Nephron progenitor cell (in vitro differentiated cells): ENCODE measurements at places on chromosomes 2 and 18.

GRCh38 chr2:16223161-16223840 is 283.0 kb downstream of the MYCN start:
- DNase-seq: peak; percentile 35

- DNase-seq: no peak
These were observed 177.7 kb upstream of the TWIST2 start for GRCh38 chr2:238670111-238670585.

DNA sequence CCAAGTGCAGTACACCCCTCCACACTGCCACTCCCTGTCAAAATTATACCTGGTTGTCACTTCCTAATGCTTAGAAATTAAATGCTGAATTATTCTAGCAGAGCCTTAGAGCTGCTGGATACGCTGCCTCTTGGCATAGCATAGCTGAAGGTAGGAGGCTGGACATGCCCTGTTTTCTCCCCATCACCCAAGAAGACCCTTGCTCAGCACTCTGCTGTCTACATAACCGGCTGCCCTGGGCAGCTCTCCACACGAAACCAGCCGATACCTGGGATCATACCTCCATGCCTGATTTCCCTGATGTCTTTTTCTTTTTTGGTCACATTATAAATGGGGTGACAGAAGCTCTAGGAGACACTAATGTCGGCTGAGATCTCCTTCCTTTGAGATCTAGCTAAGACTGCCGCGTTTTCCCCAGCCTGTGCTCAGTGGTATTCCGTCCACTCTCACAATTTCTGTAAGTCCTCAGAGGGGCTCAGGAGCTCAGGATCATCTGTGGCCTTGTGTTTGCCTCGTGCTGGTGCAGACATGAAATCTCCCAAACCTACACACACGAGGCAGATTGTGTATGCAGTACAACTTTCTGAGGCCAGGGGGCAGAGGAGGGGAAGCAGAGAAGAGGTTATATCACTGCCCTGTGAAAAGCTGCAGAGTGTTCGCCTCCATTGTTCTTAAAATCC is 13.5 kb upstream of the ZAP70 start:
- DNase-seq: peak; percentile 69

- no peak for DNase-seq
These were observed 50.5 kb downstream of the IWS1 start for GRCh38 chr2:127475788-127476187.

DNA sequence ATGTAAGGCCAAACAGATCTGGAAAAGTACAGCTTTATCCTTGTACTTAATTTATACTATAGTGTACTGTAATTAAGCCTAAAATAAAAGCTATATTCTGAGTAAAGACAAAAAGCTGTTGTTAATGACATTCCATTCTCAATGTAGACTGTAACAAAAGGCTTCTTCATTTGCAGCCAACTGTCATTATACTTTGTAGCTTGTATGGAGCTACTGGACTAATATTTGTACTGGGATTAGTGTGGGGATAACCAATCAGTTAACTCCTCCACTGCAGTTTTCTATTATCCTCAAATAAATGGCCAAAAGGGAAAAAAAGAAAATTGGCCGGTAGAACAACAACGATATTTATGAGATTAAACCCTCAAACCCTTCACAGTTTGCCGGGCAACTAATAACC is 66.5 kb downstream of the STK39 start:
- DNase-seq: no peak

- DNase-seq: no peak
These were observed 37.0 kb downstream of the INO80C start for GRCh38 chr18:35460736-35461161.

DNA sequence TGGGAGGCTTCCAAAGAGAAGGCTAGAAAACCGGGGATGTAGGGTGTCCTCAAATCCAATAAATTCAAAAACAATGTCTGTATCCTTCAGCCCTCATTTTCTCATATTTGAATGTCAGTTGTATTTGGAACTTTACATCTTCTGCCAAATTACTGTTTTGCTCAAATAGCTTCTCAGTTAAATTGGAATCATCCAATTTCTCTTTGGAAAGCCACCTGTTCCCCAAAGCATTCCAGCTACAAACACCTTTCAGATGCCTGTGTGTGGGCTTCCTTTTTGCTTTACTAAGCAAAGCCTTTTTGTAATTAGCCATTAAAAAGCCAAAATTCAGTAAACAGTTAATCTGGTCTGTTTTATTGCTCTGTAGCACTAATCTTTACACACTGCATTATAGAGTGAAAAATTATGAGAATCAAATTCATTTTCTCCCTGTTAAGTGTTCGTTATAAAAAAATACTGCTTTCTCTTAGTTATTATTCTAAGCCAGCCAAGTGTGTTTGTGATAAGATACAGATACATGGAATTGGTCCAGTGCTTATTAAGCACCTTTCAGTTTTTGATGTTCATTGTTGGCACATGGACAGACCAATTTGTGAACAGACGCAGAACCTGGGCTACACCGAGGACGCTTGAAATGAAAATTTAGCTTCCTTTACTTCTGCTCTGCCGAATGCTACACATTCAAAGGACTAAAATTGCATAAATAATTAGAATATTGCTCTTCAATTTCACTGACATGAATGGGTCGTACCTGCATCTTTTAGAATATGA is 151.6 kb downstream of the RTN4 start:
- no peak for DNase-seq

DNA sequence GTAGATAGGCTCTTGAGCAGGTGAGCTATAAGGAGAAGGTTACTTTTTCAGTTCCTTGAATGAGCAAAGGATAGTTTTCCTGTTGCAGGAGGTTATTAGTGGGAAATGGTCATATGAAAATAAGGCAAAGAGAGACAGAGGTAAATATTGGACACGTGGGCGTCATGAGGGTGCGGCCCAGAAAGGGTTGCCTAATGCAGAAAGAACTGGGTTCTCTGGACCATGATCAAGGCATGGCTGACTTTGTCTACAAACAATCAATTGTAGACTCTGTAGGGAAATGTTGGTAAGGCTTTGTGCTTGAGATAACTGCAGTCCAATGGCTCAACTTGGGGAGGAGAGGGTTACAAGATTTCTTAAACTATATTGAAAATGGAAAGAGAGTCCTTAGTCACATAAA is 585.8 kb downstream of the BCL11A start:
- no peak for DNase-seq

GRCh38 chr2:201194097-201194496 is 11.2 kb downstream of the CASP10 start:
- DNase-seq: no peak

DNA sequence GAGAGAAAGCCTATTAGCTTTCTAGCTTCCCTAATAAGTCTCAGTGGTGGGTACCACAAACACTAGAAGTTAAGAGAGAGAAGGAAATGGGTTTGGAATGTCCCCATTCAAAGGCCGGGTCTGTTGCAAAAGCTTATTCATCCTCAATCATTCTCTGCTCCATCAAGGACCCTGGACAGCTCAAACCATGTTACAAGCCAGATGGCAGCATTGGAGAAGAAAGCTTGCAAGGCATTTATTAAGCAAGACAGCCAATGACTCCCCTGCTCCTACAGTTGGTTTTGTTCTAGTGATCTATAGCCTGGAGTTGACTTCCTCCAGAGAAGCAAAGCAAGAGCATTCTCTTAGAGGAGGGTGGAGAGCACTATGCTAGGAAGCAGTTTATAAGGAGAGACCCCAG is 86.9 kb upstream of the LMAN1 start:
- peak; percentile 11 for DNase-seq

- no peak for DNase-seq
These were observed 26.4 kb upstream of the ARMC9 start for GRCh38 chr2:231172025-231172424.

DNA sequence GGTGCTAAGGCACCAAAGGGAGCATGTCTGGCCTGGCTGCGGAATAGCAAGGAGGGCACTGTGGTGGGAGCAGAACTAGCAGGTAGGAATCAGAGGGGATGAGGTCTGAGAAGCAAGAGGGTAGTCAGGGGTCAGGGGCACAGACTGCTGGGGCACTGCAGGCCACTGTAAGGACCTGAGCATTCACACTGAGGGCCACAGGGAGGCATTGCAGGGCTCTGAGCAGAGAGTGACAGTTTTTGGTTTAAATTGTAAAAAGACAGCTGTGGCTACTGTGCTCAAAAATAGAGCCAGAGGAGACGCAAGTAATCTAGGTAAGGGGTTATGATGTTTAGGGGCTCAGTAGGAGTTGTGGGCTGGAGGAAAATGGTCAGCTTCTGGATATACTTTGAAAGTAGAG is 41.5 kb downstream of the ARHGAP25 start:
- no peak for DNase-seq

GRCh38 chr2:180289627-180290026 is 282.5 kb upstream of the CWC22 start:
- DNase-seq: no peak

DNA sequence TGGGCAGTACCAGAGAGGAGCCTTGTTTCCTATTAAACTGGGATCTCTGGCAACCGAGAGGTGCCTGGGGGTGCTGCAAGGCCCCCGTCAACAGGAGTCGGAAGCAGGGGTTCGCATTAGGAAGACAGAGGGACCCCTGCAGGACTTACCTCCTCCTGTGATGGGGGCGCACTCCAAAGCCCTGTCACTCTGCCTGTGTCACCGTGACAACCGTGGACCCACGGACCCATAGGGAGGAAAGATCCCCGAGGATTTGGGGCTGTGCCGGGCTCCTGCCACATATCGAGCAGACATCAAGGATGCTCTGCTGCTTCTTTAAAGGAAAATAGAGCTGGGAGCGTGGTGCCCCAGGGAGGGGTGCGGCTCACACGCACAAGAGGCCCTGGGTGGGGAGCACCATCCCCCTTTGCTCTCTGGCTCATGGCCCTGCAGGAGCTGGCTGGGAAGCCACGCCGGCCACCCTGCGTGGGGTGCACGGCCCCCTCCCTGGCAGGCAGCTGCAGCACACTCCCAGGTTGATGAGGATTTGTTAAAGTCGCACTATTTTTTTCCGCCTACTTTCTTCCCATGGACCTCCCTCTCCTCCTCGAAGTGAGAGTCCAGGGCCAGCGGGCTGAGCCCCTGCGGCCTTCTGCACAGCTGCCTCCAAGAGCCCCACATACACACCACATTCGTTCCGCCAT is 167.5 kb downstream of the TWIST2 start:
- no peak for DNase-seq

- DNase-seq: no peak
These were observed 127.8 kb downstream of the RBMS1 start for GRCh38 chr2:160365716-160366367.

- DNase-seq: no peak
These were observed 75.1 kb downstream of the SH3BP4 start for GRCh38 chr2:235026649-235027557.

- DNase-seq: no peak
These were observed 81.0 kb upstream of the RBMS1 start for GRCh38 chr2:160574468-160575140.

DNA sequence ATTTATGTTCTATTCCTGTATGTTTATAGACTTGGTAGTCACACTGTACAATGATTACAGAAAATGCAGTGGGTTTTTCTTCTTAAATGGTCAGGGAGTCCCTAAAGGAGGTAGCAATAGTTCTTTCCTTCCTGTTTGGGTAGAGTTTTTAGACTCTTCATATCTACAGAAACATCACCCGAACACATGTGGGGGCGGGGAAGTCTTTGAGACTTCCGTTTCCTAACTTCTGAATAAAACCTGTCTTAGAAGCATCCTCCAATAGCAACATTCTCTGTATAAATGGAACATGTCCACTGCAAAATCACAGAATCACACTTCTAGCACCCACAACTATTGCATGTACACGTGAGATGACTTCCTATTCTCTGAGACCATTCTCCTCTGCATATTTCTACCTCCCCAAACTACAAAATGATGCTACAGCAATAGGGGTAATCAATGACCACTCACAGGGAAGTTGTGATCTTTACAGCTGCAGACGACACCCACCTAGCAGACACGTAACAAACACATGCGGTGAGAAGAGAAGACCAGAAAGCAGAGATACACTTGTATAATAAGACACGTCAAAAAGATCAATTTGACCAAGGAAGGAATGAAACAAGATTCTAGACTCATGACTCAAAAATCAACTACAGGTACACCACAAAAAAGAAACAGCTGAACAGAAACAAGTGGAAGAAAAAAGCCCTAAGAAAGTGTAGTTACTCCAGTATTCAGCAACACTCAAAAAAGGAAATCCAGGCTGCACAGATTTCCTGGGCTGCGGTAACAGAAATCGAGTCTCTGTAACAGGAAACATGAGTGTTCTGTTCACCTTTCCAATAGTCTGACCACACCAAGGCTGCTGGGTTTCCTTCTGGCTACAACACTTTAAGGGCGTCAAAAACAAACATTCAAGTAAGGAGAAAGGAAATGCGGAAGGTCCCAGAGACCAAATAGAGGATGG is 120.4 kb downstream of the ZNF516 start:
- no peak for DNase-seq

GRCh38 chr2:186551323-186552050 is 38.4 kb upstream of the ITGAV start:
- DNase-seq: no peak

DNA sequence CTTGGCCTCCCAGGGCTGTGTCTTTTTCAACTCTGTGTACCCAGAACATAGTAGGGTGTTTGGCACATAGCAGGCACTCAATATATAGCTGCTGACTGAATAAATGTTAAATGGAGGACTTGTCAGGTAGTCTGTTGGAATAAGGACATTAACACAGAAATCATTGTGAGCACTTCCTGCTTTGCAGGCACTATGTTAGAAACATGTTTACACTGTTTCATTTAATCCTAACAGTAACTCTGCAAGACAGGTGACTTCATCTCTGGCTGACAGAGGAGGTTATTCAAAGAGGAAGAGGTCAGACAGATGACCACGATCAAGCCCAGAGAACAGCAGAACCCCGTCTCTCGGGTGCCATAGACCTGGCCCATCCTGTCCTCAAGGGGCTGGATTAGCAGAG is 28.0 kb upstream of the PIEZO2 start:
- no peak for DNase-seq

- peak; percentile 56 for DNase-seq
These were observed 929.2 kb upstream of the SOX11 start for GRCh38 chr2:4762951-4763376.

DNA sequence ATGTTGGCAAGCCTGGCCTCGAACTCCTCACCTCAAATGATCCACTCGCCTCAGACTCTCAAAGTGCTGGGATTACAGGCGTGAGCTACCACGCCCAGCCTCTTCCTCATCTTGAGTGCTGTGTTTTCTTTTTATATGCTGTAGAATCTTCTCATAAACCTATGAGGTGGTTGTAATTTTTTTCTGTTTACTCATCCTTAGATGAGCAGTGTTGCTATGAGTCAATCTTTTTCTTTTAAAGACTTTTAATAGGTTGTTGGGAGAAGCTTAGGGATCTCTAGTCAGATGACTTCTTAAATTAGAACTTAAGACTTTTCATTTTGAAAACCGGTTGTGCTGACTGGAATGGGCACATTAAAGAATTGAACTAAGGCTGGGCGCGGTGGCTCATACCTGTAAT is 8.7 kb upstream of the AAK1 start:
- DNase-seq: no peak

DNA sequence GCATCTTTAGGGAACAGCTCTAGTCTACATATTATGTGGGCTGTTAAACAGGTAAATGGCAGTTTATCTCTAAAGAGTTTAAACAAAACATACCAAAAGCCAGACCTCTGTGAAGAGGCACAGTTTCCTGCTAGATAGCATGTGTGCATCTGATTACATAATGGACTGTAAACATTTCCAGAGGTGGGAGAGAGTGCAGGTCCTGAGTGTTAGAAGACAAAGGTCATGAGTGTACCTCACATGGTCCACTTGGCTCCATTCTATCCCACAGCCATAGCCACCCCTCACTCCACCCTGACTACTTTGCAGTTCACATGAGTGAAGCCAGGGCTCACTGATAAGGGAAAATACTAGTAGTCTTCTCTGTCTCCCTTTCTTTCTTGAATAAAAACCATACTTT is 233.4 kb downstream of the MTX2 start:
- no peak for DNase-seq

- DNase-seq: no peak
These were observed 2.2 kb upstream of the MAPRE2 start for GRCh38 chr18:35038881-35039491.

- no peak for DNase-seq
These were observed 60.7 kb upstream of the HDAC4 start for GRCh38 chr2:239461291-239462190.
